ENCODE measurements at places on chromosomes 2 and 18. TPM values are rescaled to one million over a fixed set of nuclear protein-coding genes. Genes with fewer than 3 reads are reported as not detected.

GRCh38 chr2:2542966-2543611, 212.0 kb upstream of the MYT1L start:
- DNase-seq, result no peak
- no peaks in the 10 kb centered on the region for H3K27me3 ChIP-seq
- no peaks in the 10 kb centered on the region for H3K4me1 ChIP-seq
- no peaks in the 10 kb centered on the region for H3K36me3 ChIP-seq
- no peak overlapping the region for H3K27ac ChIP-seq

DNA sequence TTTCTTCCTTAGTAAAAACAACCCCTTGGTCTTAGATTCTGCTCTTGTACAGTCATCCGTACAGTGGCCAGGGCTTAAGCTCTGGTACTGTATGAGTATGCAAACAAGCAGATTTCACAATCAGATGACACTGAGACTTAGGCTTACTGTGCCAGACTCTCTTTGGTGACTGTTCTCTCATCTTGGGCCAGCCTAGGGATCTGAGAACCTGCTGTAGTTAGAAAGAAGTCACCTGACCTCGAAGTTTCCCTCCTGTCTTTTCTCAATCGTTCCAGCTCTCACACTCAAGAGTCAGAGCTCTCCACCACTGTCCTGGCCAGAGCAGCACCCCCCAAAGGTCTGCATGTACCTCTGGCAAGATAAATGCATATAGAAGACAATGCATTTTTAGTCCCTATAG, 63.2 kb downstream of the ZEB2 start:
- H3K27me3 ChIP-seq, result no peaks in the 10 kb centered on the region
- H3K27ac ChIP-seq, result no peak overlapping the region

DNA sequence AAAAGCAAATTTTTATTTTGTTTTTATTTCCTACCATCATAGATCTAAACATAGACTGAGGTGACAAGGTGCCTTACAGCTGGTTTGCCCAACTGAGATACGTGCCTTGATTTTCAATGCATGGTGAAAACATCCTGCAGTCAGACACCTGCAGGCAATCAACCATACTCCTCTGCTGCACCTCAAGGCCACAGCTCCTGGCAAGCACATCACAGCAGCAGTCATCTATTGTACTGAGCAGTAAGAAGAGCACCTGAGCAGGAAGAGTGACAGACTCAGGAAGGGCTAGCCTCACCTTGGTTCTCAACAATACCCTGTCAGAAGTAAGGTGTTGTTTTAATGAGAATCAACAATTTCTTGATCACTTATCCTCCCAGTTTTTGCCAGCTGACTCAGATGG, 1206.8 kb upstream of the NRXN1 start:
- no peak overlapping the region for H3K27ac ChIP-seq
- no peaks in the 10 kb centered on the region for H3K36me3 ChIP-seq
- H3K27me3 ChIP-seq, result no peaks in the 10 kb centered on the region
- no peaks in the 10 kb centered on the region for H3K4me1 ChIP-seq
- H3K4me3 ChIP-seq, result no peak overlapping the region
- DNase-seq, result no peak

DNA sequence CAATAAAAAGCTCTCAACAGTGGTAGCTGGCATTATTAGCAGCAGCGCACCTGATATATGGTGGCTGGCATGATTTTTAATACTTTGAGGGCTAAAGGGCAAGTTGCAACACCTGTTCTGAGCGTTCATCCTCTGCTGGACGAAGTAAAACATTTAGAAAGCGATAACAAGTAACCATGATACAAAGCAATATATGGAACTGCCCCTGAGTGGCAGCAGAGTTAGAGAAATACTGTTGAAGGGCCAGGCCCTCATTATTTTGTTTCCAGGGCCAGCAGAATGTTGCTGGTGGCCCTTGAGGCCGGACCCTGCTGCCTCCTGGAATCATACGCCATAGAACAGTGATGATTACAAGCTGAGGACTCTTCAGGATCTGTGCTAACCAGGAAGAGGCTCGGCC, 47.8 kb downstream of the ARHGEF4 start:
- no peaks in the 10 kb centered on the region for H3K36me3 ChIP-seq
- DNase-seq, result no peak
- H3K4me3 ChIP-seq, result no peak overlapping the region
- H3K4me1 ChIP-seq, result no peaks in the 10 kb centered on the region
- H3K27ac ChIP-seq, result no peak overlapping the region

GRCh38 chr2:112615051-112615450, 30.6 kb downstream of the CHCHD5 start:
- no peaks in the 10 kb centered on the region for H3K27me3 ChIP-seq
- no peaks in the 10 kb centered on the region for H3K4me1 ChIP-seq
- no peak for DNase-seq

GRCh38 chr2:237729681-237730475, 68.7 kb upstream of the RBM44 start:
- no peaks in the 10 kb centered on the region for H3K36me3 ChIP-seq
- no peak overlapping the region for H3K4me3 ChIP-seq
- DNase-seq, result no peak
- no peak overlapping the region for H3K27ac ChIP-seq

ADAM23 gene
- 0.67 TPM for total RNA-seq

DNA sequence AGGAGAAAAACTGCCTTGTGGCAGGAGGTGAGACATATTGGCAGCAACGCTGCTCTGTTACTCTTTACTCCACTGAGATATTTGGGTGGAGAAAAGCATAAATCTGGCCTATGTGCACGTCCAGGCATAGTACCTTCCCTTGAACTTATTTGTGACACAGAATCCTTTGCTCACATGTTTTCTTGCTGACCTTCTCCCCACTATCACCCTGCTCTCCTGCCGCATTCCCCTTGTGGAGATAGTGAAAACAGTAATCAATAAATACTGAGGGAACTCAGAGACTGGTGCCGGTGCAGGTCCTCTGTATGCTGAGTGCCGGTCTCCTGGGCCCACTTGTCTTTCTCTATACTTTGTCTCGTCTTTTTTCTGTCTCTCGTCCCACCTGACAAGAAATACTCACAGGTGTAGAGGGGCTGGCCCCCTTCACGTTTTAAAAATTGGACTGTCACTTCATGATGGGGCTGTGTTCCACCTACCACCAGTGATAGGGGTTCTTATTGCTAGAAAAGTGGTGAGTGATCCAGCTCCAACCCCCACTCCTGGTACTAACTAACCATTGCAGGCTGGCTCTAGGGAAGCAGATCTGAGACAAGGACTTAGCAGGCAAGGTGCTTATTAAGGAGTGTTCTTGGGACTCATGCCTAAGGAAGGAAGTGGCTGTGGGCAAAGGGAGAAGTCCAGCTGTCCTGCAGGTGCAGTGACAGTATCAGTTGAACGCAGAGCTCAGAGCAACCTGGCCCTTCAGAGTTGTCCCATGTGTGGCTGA, 51.7 kb downstream of the LONRF2 start:
- no peaks in the 10 kb centered on the region for H3K27me3 ChIP-seq
- no peaks in the 10 kb centered on the region for H3K4me1 ChIP-seq
- H3K4me3 ChIP-seq, result no peak overlapping the region
- DNase-seq, result no peak
- no peak overlapping the region for H3K27ac ChIP-seq
- H3K36me3 ChIP-seq, result no peaks in the 10 kb centered on the region

- H3K27me3 ChIP-seq, result no peaks in the 10 kb centered on the region
- H3K27ac ChIP-seq, result no peak overlapping the region
- no peak overlapping the region for H3K4me3 ChIP-seq
- H3K36me3 ChIP-seq, result no peaks in the 10 kb centered on the region
- DNase-seq, result no peak
Observed at GRCh38 chr2:136015699-136016098, 30.3 kb upstream of the DARS1 start.

GRCh38 chr2:205642599-205643356, 39.5 kb upstream of the NRP2 start:
- no peaks in the 10 kb centered on the region for H3K27me3 ChIP-seq
- no peak for DNase-seq
- H3K36me3 ChIP-seq, result no peaks in the 10 kb centered on the region
- H3K4me1 ChIP-seq, result no peaks in the 10 kb centered on the region
- H3K4me3 ChIP-seq, result no peak overlapping the region

GRCh38 chr2:165757906-165758675, 36.0 kb downstream of the GALNT3 start:
- H3K4me1 ChIP-seq, result peaks cover 9% of the 10 kb centered on the region
- H3K27ac ChIP-seq, result no peak overlapping the region
- no peaks in the 10 kb centered on the region for H3K27me3 ChIP-seq
- DNase-seq, result no peak

- H3K36me3 ChIP-seq, result no peaks in the 10 kb centered on the region
- no peaks in the 10 kb centered on the region for H3K4me1 ChIP-seq
- DNase-seq, result no peak
- H3K27ac ChIP-seq, result no peak overlapping the region
Observed at GRCh38 chr2:16400127-16400623, 265.5 kb downstream of the CYRIA start.

- no peak overlapping the region for H3K27ac ChIP-seq
- no peaks in the 10 kb centered on the region for H3K27me3 ChIP-seq
- H3K4me1 ChIP-seq, result no peaks in the 10 kb centered on the region
- H3K4me3 ChIP-seq, result no peak overlapping the region
Observed at GRCh38 chr2:231456295-231457004, 7.8 kb downstream of the NCL start.

DNA sequence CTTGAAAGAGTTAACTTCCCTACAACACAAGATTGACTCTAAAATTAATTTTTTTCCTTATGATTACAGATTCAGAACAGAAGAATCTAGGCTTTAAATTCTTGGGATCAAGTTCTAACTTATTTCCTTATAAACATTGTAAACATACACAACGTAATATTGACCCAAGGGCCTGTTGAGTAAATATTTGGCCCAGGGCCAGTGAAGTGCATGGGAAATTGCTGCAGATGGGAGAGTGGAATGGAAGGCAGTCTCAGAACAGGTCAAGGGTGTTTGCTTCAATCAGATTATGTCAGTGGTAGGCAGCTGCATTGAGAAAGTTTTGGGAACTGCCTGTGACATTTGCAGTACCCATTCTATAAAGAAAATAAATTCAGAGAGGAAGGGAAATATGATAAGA, 137.6 kb downstream of the MYO1B start:
- peak; percentile 74 for DNase-seq
- no peaks in the 10 kb centered on the region for H3K27me3 ChIP-seq
- peaks cover 22% of the 10 kb centered on the region for H3K4me1 ChIP-seq
- H3K4me3 ChIP-seq, result no peak overlapping the region
- H3K27ac ChIP-seq, result peak overlapping the region; percentile 70

GRCh38 chr2:73091696-73092095, 20.2 kb upstream of the SFXN5 start:
- no peaks in the 10 kb centered on the region for H3K36me3 ChIP-seq
- H3K27ac ChIP-seq, result no peak overlapping the region
- DNase-seq, result no peak
- no peaks in the 10 kb centered on the region for H3K4me1 ChIP-seq
- H3K4me3 ChIP-seq, result no peak overlapping the region
- H3K27me3 ChIP-seq, result no peaks in the 10 kb centered on the region

DNA sequence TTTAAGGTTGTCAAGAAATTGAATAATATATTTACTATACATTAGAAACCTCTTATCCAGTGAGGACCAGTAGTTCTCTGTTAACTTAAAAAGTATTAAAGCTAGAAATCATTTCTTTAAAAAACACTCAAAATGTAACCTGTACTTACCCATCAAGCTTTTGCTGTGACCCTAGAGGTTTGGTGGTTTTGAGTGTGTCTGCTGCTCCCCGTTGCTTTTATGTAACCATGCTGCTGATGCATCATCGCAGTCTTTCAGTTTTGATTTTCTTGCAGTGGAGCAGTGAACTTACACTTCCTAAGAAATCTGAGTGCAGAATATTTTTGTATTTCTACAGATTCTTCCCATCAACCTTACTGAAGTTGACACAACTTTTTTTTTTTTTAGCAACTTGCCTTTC, 34.2 kb downstream of the MRPS9 start:
- no peak overlapping the region for H3K27ac ChIP-seq
- H3K27me3 ChIP-seq, result no peaks in the 10 kb centered on the region
- H3K4me3 ChIP-seq, result no peak overlapping the region
- H3K4me1 ChIP-seq, result no peaks in the 10 kb centered on the region

GRCh38 chr2:198375083-198375410, 570.7 kb downstream of the PLCL1 start:
- H3K4me3 ChIP-seq, result no peak overlapping the region
- peaks cover 2% of the 10 kb centered on the region for H3K27me3 ChIP-seq
- H3K27ac ChIP-seq, result no peak overlapping the region
- H3K4me1 ChIP-seq, result no peaks in the 10 kb centered on the region

- no peaks in the 10 kb centered on the region for H3K4me1 ChIP-seq
- no peak for DNase-seq
- H3K27ac ChIP-seq, result no peak overlapping the region
- H3K27me3 ChIP-seq, result no peaks in the 10 kb centered on the region
- H3K4me3 ChIP-seq, result no peak overlapping the region
Observed at GRCh38 chr2:97908208-97908676, 87.5 kb downstream of the TMEM131 start.

- no peaks in the 10 kb centered on the region for H3K36me3 ChIP-seq
- no peaks in the 10 kb centered on the region for H3K4me1 ChIP-seq
- no peak overlapping the region for H3K27ac ChIP-seq
- no peak for DNase-seq
- H3K27me3 ChIP-seq, result no peaks in the 10 kb centered on the region
Observed at GRCh38 chr2:151161821-151162551, 99.7 kb downstream of the RBM43 start.

GRCh38 chr2:147910990-147911473, 66.2 kb downstream of the ACVR2A start:
- no peaks in the 10 kb centered on the region for H3K27me3 ChIP-seq
- peak; percentile 8 for DNase-seq
- H3K36me3 ChIP-seq, result no peaks in the 10 kb centered on the region
- H3K27ac ChIP-seq, result no peak overlapping the region

DNA sequence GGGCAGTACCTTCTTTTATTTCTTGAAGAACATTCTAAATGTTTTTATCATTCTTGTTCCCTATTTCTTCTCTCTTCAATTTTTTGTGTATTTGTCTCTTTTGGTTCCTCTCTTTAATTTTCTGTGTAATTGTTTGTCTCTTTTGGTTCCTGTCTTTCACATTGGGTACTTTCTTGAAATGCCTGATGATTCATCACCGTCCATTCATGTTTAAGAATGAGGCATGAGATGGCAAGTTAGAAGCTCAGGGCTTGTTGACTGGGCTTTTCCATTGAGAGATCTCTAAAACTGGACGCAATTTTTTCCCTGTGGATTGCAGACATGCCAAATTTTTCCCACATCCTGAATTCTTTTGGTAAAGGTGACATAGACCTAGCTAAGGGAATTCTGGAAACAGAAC, 33.7 kb upstream of the IL1R2 start:
- H3K4me1 ChIP-seq, result no peaks in the 10 kb centered on the region
- no peak for DNase-seq
- no peaks in the 10 kb centered on the region for H3K27me3 ChIP-seq
- H3K4me3 ChIP-seq, result no peak overlapping the region

ABCG8 gene
- 0.03 TPM for total RNA-seq

FBLN7 gene
- total RNA-seq, result 0.81 TPM

LOXHD1 gene
- total RNA-seq, result 0.15 TPM
